A549 treated with RU486 at 1 μM for 4 hours (cell line): ENCODE measurements at places on chromosomes 1 and 21. TPM values are rescaled to one million over a fixed set of nuclear protein-coding genes. Genes with fewer than 3 reads are reported as not detected.

MGST3 gene
- 190 to 259 TPM (median 206 TPM) in 5 replicates for total RNA-seq

TSPAN2 gene
- 0.95 to 1.5 TPM (median 1.2 TPM) in 5 replicates for total RNA-seq

MAP3K21 gene
- total RNA-seq: 6.0 to 12.9 TPM (median 12.1 TPM) in 5 replicates

SPRR3 gene
- not detected in 5 replicates for total RNA-seq

KCNAB2 gene
- 7.0 to 11.2 TPM (median 8.4 TPM) in 5 replicates for total RNA-seq

DAP3 gene
- total RNA-seq: 111 to 140 TPM (median 119 TPM) in 5 replicates
